ENCODE measurements at places on chromosomes 3 and 15.

DNA sequence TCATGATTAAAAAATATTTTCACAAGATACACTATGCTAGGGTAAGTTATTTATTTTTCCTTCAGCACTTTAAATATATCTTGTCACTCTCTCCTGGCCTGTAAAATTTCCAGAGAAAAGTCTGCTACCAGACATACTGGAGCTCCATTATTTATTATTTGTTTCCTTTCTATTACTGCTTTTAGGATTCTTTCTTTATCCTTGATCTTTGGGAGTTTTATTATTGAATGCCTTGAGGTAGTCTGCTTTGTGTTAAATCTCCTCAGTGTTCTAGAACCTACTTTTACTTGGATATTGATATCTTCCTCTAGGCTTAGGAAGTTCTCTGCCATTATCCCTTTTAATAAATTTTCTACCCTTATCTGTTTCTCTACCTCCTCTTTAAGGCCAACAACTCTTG is 142.0 kb upstream of the TGFBR2 start:
- no peak for DNase-seq

- DNase-seq, result no peak
Measured at GRCh38 chr3:136954251-136954650, 3.5 kb upstream of the IL20RB start.

DNA sequence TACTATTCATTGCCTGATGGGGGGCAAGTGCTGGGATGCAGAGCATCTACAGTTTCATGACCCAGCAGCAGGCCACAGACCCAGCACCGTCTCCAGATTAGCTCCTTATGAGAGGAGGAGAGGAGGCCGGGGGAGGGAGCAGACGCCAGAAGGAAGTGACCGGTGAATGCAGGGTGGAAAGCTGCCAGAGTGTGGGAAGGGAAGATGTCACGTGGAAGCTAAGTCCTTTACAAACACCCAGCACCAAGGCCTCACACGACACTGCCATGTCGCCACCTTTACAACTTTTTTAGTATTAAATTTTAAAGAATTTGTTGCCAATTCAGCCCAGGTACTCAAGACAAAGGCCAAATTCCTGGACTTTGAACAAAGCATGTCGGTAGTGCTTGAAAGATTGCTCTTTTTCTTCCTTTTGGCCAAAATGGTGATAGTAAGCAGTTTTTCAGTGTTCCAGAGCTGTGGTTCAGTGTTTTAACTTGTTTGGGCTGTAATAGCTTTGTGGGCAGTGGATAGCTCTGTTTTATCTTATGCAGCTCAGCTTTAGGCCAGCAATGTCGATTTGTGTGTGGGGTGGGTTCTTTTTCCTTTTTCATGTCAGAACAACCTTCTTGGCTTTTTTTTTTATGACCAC is 58.2 kb downstream of the ZBTB38 start:
- DNase-seq, result peak; percentile 55

DNA sequence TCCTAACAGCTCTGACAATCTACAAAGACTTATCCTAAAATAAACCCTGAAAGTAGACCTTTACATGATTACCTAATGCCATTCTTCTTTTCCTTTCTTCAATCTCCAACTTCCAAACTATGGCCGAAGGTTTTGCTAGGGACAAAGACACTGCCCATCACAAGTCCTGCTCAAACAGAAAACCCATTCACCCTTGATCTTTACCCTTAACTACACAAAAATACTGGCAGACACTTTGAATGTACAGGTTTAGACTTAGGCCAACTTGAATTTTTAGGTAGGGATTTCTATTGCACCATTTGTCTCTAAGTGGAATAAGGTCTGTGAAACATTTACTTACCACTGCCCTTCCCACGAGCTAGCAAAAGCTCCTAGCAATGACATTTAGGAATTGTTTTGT is 64.6 kb downstream of the TMEM212 start:
- no peak for DNase-seq

DNA sequence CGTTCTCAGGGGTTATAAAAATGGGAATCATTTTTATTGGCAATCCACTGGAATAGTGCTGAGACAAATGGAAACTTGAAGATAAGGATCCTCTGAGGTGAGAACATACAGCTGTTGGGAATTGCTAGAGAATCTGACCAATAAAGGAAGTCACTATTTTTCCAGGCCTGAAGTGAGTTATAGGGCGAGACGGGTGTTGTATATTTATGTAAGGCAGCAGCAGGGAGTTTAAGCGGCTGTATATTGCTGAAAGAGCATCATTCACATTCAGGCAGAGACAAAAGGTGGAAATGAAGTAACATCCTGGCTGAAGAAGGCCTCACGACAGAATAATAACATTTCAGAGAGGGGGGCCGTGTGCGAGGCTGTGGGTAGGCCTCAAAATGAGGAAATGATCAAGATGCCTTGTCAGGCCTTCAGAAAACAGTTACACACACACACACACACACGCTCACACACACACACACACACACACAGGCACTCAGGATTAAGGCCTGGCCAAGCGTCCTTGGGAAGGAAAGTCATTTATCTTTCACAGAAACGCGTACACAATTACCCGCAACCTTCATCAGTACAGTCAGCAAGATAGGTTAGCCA is 964.9 kb upstream of the NR2F2 start:
- DNase-seq, result no peak

DNA sequence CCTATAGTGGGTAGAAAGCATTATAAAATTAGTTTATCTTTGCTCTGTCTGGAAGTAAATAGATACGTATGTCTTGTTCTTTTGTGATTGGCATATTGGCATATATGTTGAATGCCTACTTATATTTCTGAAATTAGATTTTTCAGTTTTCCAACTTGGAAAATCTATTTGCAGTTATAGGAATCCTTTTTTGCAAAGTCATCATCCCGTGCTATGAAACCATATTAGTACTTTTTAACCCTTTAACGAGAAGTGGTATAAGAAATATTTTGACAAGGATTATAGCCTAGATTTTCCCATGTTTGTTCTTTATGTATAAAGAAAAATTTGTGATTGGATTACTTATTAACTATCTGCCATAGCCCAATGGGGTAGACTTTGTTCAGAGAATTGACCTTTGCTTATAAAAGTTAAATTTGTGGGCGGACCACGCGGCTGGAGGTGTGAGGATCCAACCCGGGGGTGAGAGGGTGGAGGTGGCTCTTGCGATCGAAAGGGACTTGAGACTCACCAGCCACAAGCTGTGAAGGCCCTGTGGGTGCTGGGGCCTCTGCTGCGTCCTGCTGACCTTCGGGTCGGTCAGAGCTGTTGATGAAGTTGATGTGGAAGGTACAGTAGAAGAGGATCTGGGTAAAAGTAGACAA is 5.9 kb downstream of the LRRC28 start:
- no peak for DNase-seq

DNA sequence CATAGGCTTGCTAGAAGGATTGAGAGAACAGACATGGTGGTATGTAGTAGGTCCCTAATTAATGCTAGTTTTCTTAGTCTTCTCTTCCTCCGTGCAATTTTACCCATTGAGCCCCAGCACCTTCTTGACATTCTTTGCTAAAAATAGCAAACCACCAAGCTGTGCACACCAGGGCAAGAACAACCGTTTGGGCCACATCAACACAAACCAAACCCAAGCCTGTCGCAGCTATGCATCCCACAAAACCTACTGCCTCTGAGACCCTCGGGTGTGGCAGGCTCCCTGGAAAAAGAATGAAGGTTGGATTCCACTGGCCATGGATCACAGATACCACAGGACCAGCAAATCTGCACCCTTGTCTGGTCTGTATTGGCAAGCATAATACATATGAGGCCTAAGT is 27.1 kb downstream of the HEG1 start:
- DNase-seq, result peak; percentile 36

DNA sequence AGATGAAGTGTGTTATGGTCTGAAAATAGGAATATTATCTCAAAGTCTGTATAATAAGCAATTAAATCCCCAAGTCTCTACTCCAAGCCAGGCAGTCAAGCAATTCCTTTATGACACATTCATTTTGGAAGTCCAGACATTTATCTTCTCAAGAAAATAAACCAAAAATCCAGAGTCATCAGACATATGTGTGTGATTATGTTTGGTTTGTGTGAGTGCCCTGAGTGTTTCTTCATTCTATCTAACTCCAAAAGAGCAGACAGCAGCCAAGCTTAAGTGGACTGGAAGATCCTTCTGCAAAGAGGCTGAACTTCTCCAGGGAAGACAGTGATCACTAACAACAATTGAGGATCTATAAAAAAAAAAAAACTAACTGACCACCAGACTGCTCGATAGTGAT is 239.8 kb downstream of the STAG1 start:
- DNase-seq, result peak; percentile 71

- peak; percentile 39 for DNase-seq
Measured at GRCh38 chr3:36540888-36541518, 160.7 kb downstream of the STAC start.

- DNase-seq, result peak; percentile 74
Measured at GRCh38 chr3:71989165-71989564, 204.2 kb upstream of the PROK2 start.

- DNase-seq, result no peak
Measured at GRCh38 chr15:60626669-60627068, 147.7 kb upstream of the ICE2 start.

DNA sequence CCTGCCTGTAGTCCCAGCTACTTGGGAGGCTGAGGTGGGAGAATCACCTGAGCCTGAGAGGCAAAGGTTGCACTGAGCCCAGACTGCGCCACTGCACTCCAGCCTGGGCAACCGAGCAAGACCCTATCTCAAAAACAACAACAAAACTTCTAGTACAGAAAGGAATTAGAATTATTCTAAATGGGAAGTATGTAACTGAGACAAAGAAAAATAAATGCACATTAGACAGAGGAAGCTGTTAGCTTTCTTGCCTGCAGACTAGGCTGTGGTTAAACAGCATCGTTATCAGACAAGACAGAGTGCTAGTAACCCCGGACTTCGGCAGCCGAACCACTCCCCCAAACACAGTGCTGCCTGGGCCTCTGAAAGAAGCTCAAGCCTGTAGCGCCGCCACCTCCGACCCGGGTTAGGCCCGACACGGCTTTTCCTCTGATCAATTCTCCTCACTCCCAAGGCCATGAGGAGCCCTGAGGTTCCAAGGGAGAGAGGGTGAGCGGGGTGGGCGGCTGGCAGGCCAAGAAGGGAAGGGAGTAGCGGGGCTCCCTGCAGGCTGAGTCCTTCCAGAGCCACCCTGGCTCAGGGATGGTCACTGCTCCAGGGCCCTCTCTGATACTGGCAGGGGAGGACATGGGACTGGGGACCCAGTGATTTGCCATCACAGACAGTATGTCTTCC is 44.8 kb upstream of the MUC4 start:
- DNase-seq, result no peak
